Neural progenitor cell (in vitro differentiated cells): ENCODE measurements at places on chromosomes 13 and 19.

DNA sequence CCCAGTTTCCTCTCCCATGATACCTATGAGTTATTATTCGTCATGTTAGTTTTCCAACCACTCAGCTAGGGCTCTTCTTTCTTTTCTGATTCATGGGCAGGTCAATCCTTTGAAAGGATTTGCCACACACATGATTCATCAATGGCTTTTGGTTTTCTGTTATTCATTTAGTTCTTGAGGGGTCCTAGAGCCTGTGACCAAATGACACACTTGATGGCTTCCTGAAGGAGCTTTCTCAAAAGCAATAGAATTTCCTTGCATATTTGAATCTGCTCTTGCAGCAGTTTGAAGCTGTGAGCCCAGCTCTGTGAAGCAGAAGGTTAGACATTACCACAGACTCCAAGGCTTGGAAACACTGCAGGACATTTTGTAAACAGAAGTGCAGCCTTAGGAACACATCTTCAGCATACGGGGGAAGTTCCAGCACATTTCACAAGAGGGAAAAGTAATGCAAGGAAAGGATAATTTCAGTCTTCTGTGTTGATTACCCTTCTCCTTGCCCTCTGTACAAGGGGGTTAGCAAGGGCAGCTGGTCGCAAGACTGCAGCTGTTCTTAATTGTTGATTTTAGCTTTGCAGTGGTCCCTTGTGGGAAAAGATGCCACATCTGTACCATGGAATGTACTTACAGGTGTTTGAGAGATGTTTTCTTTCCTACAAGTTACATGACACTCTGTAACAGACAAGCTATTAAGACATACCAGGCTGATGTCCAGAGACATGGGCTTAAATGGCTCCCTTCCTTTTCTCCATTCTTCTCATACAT lies 338.6 kb downstream of the KCNRG start:
- no peak for DNase-seq

DNA sequence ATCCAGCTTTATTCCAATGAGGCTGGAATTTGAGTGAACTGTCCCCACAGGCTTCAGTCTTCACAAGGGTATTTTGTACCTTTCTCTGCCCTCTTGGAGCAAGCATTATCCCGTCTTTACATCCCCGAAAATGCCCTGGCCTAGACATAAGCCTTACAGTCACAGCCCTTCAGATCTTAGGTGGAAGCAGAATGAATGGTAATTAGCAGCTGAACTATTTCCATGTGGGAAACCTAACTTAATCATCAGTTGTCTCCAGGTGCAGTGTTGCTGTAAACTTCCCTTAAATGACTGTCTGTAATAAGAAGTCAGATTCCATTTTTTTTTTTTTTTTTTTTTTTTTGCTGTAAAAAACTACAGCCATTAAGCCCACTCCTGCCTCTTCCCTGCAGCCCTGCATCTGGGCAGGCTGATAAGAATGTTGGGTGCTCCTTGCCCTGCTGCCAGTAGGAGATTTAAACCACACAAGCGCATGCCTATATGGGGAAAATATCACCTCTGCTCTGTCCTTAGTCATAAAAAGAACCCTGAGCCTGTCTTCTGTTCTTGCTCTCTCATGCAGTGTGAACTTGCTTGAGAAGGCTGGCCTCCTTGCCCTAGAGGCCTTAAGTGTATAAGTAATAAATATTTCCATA lies 426.8 kb upstream of the SLITRK5 start:
- no peak for DNase-seq

GRCh38 chr13:113914333-113915011 lies 50.6 kb upstream of the GAS6 start:
- DNase-seq: no peak

GRCh38 chr13:48162217-48162616 lies 67.3 kb upstream of the MED4 start:
- DNase-seq: no peak

GRCh38 chr19:1704339-1704738 lies 49.0 kb upstream of the ONECUT3 start:
- DNase-seq: no peak

GRCh38 chr19:55544776-55545439 lies 435 bp downstream of the SBK3 start:
- DNase-seq: no peak

DNA sequence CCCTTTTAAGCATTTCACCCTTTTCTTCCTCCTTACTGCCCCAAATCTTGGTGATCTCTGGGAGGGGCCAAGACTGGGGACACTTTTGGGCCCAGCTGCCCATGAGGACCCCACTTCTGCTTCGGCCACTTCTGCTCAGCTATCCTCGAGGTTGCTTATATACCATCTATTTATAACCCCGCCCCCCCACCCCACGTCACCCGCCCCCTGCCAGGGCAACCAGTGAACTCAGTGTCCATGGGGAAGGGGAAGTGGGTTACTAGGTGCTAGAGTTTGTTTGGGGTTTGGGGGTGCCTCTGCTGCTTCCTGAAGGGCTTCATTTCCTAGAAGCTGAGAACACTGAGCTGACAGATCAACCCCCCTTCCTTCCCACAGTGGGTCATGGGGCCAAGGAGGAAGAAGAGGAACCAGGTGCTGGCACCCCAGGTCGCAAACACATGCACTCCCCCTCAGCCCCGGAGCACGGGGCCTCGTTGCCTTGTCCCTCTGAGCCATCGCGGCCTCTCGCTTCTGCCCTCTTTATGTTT lies 6.1 kb upstream of the ADGRE5 start:
- no peak for DNase-seq

DNA sequence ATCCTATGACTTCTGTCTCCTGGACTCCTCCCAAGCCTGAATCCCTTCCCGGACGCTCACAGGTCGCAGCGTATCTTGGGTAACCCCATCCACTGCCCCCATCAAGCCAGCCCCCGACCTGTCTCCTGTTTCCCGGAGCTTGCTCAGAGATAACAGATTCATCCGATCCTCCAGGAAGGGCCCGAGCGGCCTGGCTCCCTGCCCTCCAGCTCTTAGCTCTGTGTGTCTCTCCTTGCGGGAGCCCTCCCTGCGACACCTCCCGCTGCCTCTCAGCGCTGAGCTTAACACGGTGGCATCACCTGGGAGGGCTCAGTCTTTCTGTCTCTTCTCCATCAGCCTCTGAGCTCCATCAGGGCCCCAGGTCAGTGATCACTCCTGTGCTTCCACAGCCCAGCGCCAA lies 4.3 kb upstream of the TMEM255B start:
- no peak for DNase-seq

DNA sequence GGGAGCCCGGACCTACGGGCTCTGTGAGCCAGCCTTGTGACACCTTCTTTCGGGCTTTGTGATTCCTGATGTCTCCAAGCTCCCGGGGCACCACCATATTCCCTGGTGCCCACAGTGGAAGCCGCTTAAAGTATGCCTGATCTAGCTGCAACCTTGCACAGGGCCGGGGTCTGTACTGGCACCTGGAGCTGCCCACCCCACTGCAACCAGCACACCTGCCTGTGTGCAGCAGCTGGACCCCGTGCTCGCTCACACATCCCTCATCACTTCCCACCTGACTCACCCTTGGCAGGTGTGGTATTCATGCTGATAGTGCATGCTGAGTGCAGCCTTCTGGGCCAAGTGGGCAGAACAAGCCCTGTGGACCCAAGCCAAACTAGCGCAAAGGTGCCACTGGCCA lies 1981.1 kb upstream of the PCDH20 start:
- DNase-seq: no peak

GRCh38 chr19:50190439-50190891 lies 13.0 kb upstream of the MYH14 start:
- no peak for DNase-seq

DNA sequence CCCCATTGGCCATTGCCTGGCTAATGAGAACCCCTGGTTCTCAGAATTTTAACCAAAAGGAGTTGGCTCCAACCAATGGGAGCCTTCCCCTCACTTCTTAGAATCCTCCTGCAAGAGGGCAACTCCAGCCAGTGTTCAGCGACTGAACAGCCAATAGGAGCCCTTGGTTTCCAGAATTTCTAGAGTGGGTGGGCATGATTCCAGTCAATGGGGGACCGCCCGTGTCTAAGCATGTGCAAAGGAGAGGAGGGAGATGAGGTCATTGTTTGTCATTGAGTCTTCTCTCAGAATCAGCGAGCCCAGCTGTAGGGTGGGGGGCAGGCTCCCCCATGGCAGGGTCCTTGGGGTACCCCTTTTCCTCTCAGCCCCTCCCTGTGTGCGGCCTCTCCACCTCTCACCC lies 9.5 kb upstream of the SWSAP1 start:
- DNase-seq: no peak

- DNase-seq: peak; percentile 49
Measured at GRCh38 chr13:99731747-99732146, 230.5 kb downstream of the TM9SF2 start.

- DNase-seq: no peak
Measured at GRCh38 chr13:46748300-46748699, 48.7 kb downstream of the ESD start.

GRCh38 chr13:83286737-83287136 lies 595.5 kb downstream of the SLITRK1 start:
- no peak for DNase-seq

DNA sequence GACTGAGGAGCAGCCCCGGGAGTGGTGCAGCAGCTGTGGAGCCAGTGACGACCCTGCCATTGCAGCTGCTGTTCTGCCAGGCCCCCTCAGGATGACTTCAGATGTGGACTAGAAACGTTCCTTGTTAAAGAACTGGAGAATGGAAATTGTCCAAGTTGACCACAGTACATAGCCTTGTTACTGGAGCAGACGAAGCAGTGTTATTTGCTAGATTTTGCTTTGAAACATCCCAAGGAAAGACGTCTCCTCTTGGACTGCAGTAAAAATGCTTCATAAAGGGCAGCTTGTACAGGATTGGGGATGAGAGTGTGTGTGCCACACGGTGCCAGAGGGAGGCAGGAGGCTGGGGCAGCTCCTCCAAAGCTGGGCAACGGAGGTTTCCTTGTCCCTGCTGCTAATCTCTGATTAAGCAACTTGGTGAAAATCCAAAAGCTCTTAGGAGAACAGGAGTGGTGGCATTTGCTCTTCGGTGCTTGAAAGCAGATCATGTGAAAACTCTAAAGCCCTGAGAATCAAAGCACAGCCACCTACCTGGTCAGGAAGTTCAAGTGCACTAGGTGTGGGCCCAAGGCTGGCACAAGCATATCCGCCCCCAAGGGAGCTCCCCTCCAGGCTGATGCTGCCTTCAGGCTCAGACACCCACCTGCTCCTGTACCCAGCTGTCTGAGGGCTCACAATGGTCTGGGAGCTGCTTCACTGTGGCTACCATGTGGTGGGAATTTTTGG lies 34.5 kb downstream of the SHISA2 start:
- DNase-seq: no peak

DNA sequence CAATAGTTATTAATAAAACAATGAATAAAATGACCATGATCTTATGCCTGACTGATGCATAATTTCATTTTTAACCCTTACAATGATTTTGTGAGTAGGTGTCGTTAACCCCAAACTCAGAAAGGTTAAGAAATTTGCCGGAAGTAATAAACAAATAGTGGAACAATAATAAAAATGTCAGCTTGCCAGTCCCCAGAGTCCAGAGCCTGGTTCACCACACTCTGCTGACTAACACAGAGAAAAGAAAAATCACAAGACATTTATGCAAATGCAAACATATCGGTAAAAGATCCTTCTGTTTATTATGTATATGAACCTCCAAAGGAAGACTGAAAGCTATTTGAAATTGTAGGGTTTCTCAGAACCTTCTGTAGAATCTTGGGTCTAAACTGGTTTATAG lies 563.7 kb downstream of the EFNB2 start:
- DNase-seq: no peak

- DNase-seq: no peak
Measured at GRCh38 chr13:103568314-103568713, 502.1 kb upstream of the SLC10A2 start.

GRCh38 chr13:39803156-39803555 lies 147.7 kb downstream of the COG6 start:
- no peak for DNase-seq

GRCh38 chr19:16244091-16244490 lies 46.4 kb downstream of the AP1M1 start:
- DNase-seq: no peak

GRCh38 chr13:34465423-34465922 lies 476.6 kb upstream of the NBEA start:
- no peak for DNase-seq

- no peak for DNase-seq
Measured at GRCh38 chr13:70034286-70034685, 73.3 kb upstream of the ATXN8OS start.

GRCh38 chr13:46926916-46927590 lies 30.2 kb upstream of the HTR2A start:
- DNase-seq: no peak

GRCh38 chr13:99403458-99403971 lies 96.3 kb upstream of the GPR183 start:
- no peak for DNase-seq

DNA sequence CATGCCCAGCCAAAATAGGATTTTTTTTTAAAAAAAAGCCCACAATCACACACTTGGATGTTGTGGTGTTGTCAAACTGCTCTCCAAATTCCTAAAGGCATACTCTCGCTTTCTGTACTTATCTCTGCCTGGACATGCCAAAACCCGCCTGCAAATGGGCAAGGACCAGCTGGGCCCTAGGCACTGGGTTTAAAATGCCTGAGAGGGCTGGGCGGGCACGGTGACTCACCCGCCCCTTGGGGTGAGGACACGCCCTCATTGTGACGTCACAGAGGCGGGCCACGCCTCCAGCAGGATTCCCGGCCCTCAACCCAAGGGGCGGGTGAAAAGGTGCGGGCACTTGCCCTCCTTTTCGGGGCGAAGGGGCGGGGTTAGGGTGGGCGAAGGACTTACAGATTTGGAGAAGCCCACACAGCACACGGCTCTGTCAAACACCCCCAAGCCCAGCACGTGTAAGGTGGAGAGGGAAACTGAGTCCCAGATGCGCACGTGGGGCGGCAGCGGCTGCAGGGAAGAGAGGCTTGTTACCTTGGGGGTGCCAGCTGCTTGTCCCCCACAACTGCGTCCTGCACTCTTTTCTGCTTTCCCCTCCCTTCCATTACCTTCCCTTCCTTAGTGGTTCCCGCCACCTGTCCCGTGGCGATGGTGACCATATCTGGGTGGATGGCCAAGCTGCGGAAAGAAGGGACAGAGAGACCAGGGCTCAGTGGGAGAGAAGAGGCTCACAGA lies 6.6 kb downstream of the EML2 start:
- peak; percentile 93 for DNase-seq

DNA sequence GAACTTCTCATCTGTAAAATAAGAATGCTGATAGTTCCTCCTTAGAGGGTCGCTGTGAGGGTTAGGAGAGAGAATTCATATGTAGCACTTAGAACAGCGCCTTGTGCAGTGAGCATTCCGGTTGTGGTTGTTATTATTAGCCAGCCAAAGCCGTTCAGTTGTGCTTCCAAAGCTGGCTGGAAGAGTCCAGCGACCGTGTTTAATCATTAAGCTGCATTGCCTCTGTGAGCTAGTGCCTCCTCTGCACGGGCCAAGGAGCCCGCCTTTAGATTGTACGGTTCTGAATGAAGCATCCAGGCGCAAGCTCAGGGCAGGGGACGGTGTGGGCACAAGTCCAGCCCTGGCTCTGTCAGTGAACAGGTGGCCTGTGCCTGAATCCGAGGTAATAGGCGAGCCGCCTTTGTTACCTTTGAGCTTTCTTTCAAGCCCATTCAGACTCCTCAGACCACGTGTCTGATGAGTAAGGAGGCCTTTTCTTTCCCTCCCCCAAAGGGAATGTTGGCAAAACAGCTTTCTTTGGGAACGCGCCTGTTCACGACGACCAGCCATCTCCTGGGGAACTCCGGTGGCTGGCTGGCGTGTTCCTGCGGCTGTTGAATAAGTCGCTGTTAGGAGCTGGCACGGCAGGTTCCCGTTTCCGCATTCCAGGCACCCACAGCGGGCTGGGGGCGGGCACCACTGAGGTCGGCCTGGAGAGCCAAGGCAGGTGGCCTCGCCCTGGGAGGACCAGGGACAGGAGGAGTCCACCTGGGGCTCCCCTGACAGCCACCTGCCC lies 25.1 kb downstream of the SIPA1L3 start:
- peak; percentile 87 for DNase-seq

- no peak for DNase-seq
Measured at GRCh38 chr13:109481040-109481439, 305.3 kb downstream of the IRS2 start.
